ENCODE measurements at places on chromosomes 12 and 14.
A peak's percentile ranks its signal among the peaks of the same experiment; 100 is the strongest.

- DNase-seq: no peak
Observed at GRCh38 chr14:24378981-24379906, 11.3 kb downstream of the NFATC4 start.

- no peak for DNase-seq
Observed at GRCh38 chr14:106141242-106142220, 615.1 kb downstream of the TMEM121 start.

- peak; percentile 51 for DNase-seq
Observed at GRCh38 chr12:13233830-13234641, 37.5 kb downstream of the EMP1 start.

- DNase-seq: no peak
Observed at GRCh38 chr12:108327621-108328344, 11.3 kb downstream of the CMKLR1 start.

- DNase-seq: no peak
Observed at GRCh38 chr12:45468751-45469615, 253.1 kb downstream of the ANO6 start.

- DNase-seq: no peak
Observed at GRCh38 chr14:58850011-58850410, 212.2 kb downstream of the DACT1 start.

GRCh38 chr12:95390192-95390591 is 83.8 kb upstream of the METAP2 start:
- no peak for DNase-seq

- no peak for DNase-seq
Observed at GRCh38 chr14:22448035-22448904, 140.8 kb downstream of the DAD1 start.

DNA sequence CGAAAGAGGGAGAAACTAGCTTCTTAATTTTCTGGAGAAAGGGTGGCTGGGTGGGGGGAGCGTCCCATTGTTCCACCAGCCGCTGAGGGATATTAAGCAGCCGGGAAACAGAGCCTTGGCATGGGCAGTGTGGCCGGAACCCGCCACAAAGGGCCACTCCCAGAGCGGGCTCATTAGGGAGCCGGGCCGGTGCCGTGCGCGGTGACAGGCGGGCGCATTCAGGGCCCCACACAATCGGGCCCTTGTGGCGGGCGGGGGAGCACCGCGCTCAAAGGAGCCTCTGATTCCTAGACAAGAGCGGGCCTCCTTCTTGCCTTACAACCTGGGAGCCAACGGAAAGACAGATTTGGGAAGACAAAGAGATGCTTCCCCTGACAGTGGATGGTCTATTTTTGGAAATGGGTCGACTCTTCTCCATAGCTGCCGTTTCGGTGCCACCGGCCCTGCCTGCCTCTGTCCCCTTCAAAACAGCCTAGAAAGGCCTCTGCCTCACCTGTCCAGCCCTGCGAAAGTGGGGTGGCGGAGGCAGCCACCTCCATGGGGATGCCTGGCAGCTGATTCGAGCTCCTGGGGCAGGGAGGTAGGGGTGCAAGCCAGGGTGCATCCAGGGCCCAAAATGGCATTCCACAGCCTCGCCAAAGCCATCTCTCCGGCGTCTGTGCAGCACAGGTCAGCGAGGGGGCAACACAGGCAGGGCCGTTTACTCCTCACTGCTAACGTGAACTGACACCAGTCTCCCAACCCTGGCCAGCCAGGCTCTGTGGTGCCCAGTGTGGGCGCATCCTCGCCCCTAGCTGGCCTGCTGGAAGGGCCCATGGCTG is 10.9 kb downstream of the CCDC85C start:
- no peak for DNase-seq

DNA sequence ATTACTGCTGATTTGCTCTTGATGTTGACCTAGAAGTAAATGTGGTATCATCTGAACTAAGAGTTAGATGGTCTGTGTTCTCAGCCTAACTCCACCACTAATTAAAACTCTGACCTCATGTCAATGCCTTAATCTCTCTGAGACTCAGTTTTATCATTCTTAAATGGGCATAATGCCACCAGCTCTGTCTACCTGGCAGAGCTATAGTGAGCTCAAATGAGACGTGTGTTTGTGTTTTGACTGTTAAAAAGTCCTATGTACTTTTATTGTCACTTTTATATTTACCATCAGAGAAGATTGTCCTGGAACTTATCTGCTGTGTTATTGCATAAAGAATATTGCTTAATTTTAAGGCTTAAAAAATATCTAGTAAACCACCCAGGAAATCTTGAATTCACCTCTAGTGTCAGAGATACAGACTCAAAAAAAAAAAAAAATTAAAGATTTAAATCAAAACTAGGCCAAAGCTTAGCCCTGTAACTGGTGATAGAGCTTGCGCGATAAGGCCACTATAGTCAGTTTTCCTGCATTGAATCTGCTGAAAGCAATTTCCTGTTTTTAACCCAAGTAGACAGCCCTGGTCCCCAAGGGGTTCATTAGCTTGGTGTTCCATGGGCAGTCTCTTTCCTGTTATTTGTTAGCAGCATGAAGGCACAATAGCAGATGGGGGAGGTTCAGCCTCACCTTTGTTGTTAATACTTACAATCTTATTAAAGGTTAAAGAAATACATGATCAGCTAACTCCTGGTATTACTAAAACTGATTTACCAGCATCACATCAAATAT is 261.8 kb downstream of the ATP23 start:
- DNase-seq: no peak

GRCh38 chr12:50057000-50057841 is at the start of gene ASIC1:
Gene ASIC1, plus strand, starts transcription at chr12:50057596. Its CDS starts 1,171 bp downstream, at chr12:50058767.
- peak; percentile 66 for DNase-seq

DNA sequence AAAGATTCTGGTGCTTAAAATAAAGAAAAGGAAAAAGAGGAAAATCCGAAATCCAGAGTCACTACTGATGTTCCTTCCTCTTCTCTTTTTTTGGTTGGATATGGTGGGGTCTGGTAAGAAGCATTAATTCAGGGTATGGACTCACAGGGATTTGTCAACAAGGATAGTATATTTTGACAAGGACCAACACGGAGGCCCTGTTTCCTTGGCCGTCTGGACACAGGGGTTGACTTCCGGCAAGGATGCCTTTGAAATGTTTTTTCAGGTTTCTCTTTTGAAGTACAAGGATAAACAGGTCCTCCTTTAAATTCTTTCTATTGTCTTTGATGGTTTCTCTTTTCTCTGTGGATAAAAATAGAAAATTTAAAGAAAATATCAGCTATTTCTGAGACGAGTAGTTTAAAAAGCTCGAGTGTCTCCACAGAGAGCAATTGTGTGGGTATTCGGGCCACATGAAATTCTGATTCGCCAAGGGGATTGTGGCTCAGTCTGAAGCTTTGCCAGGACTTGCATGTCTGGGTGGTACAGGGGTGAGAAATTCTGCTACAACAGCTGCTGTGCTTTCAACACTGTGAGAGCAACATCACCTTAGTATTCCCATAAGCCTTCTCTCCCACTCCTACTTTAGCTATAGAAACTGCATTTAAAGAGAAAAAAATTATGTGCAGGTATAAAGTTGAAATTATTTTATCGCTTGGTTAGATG is 88.5 kb upstream of the CSRP2 start:
- no peak for DNase-seq

DNA sequence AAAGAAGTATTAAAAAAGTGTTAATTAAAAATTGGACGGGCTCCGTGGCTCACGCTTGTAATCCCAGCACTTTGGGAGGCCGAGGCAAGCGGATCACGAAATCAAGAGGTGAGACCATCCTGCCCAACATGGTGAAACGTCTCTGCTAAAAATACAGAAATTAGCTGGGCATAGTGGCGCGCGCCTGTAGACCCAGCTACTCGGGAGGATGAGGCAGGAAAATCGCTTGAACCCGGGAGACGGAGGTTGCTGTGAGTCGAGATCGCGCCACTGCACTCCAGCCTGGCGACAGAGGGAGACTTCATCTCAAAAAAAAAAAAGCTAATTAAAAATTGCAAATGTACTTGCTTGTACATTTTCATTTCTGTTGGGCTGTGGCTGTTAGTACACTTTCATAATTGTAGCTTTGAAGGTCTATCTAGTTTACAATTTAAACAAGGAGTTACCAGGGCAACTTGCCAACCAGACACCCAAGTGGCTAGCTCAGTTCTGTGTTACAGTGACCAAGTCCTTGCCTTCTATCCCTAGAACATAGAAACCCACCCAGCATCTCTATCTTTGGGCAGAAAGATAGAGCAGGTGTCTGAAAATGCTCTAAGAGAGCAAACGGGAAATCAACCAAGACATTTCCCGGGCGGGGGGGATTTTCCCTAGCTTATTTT is 1.2 kb downstream of the COA8 start:
- DNase-seq: no peak

DNA sequence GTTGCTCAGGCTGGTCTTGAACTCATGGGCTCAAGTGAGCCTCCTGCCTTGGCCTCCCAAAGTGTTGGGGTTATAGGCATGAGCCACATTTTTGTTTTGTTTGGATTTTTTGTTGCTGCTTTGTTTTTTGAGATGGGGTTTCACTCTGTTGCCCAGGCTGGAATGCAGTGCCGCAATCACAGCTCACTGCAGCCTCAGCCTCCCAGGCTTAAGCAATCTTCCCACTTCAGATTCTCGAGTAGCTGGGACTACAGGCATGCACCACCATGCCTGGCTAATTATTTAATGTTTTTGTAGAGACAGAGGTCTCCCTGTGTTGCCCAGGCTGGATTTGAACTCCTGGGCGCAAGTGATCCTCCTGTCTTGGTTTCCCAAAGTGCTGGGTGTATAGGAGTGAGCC is 5.7 kb upstream of the PLEK2 start:
- peak; percentile 57 for DNase-seq

DNA sequence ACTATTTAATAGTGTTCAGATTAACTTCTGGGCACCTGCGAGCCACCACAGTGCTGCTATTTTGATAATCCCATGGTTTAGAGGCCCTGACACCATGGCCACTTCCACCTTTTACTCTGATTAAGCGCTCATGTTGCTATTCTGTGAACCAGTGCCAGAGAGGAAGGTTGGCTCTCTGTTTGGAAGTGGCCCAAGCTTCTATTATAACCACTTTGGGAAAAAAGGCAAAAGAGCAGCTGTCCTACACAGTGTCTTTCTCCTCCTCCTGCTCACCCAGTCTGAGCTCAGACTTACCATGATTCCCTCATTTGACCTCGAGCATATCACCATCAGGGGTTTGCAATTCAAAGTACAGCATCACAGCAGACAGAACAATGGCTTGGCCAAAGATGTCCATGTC is 23.3 kb downstream of the DYRK2 start:
- no peak for DNase-seq

DNA sequence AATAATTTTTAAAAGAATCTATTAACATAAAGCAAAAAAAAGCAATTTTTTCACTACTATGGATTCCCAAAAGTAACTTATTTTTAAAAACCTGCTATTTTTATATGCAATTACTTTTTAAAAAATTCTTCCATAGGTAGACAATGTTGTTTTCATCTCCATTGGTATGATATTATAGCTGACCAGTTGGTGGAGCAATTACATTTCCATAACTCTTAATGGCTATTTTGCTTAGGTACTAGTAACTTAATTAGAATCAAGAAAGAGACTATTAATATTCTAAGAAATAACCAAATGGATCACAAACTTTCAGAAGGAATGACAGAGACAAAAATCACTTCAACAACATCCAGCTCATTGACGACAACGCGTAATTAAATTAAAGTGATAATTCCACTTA is 64.7 kb upstream of the PTCSC3 start:
- no peak for DNase-seq

- DNase-seq: peak; percentile 19
Observed at GRCh38 chr12:76270657-76271358, 77.4 kb downstream of the BBS10 start.

DNA sequence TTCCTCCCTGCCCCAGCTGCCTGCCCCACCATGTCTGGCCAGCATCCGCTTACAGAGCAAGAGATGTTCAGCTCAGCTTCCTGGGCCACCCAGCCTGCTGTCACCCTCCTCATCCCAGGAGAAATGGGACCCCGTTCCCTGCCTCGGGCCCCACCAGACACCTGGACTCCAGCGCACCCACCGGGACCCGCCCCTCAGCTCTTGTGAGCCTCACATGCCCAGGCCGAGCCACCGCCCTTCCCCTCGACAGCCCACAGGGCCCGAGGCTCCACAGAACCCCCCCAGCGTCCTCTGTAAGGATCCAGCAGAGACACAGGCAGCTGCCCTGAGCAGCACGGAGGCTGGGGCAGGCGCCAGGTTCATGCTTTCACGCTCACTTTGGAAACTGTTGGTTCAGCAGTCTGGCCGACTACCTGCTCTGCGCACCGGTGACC is 18.4 kb upstream of the C14orf180 start:
- no peak for DNase-seq

- no peak for DNase-seq
Observed at GRCh38 chr14:103928011-103928890, at the start of gene TDRD9. Gene TDRD9, plus strand, starts transcription at chr14:103928456. Its CDS starts 54 bp downstream, at chr14:103928510.

DNA sequence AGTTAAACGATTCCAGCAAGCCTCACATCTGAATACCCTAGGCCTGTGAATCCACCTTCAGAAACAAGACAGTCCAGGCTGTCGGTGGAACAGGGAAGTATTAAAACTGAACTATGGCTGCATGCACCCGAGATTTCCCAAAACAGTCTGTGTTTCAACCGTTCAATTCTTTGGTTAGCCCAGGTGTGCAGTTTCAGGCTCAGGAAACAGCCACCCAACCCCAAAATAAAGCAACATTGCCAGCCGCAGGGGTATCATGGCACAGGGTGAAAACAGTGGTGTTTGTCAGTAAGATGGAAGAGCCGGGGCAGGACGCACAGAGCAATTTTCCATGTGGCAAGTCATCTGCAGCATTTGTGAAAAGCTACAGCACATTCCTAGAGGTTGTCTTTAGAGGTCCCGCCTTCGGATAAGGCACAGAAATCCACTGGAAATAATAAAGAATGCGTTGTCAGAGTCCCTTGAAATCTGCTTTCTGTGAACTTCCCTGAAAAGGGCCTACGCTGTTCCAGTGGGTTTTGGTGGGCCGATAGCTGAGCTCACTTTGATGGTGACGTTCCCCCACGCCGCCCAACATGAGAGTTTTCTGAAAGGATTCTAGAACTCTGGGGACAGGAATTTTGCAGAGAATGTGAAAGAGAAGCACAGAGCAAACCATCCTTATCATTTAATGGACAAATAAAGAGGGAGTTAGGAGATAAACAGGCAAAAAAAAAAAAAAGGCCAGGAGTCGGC is 84.9 kb downstream of the BCL11B start:
- no peak for DNase-seq

DNA sequence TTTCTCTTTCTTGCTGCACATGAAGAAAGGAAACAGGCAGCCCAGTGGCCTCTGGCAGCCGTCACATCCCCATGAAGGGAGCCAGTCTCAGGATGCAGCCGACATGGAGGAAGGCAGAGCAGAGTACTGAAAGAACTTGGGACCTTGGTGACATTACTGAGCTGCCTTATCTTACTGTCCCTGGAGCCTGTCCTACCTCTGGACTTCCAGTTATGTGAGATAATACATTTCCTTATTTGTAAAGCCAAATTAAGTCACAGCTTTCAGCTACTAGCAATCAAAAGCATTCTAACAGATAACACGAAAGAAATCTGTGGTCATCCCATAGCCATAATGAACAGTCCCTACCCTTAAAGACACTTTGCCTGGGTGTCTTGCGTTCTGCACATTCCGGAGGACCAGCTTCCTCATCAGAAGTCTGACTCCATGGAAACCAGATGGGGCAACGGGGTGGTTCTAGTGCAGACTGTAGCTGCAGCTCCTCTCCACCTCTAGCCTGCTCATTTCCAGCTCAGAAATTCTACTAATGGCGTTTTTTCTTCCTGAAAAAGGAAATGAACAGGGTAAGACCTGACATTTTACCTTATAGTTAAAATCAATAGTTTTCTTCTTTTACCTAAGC is 7.8 kb upstream of the EGLN3 start:
- DNase-seq: no peak
